Cardiac septum (tissue), 1 donor: ENCODE measurements at places on chromosomes 6 and 20. TPM values are rescaled to one million over a fixed set of nuclear protein-coding genes. Genes with fewer than 3 reads are reported as not detected.

The MCUR1 gene
- 31.8 TPM for total RNA-seq

The GJA10 gene
- not detected for total RNA-seq

GRCh38 chr6:100342830-100343229 lies 121.9 kb downstream of the SIM1 start:
- no peak for DNase-seq

GRCh38 chr20:53716395-53716794 lies 122.8 kb upstream of the ZNF217 start:
- DNase-seq, result no peak

- DNase-seq, result no peak
Observed at GRCh38 chr6:135066397-135066796, 11.8 kb upstream of the HBS1L start.
